ENCODE measurements at places on chromosomes 6 and 20.

- no peak for DNase-seq
Measured at GRCh38 chr6:17866876-17867444, 120.5 kb downstream of the KIF13A start.

- DNase-seq, result no peak
Measured at GRCh38 chr6:152078001-152078400, 270.5 kb downstream of the ESR1 start.

DNA sequence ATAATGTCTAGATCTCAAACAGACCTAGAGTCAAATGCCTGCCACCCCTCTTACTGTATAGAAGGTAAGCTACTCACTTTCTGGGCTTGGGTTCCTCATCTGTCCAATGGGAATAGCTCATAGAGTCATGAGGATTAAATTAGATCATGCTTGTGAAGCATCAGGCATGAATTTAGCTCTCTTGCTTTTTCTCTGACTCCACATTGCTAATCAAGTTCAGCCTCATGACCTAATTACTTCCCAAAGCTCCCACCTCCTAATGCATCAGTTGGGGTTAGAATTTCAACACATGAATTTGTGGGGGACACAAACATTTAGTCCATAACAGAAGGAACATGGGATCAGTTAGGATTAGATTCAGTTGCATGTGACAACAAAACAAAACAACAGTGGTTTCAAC is 4.6 kb upstream of the DDX27 start:
- DNase-seq, result no peak

GRCh38 chr6:133055441-133055966 is 185.7 kb upstream of the EYA4 start:
- DNase-seq, result no peak

DNA sequence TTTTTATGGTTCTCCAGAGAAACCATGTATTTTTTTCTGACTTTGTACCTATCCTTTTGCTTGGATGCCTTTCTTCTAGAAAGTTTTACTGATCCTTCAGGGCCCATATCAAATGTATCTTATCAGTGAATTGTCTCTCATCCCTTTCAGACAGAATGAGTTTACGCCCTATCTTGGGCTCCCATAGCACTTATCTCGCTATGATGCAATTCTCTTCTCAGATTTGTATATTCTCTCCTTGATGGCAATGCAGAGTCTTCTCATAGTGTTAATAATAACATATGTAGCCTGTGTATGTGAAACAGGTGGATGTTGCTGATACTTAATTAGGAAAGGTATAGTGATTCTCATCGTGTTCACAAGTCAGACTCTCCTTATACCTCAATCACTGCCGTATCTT is 336.2 kb downstream of the UTRN start:
- DNase-seq, result no peak

GRCh38 chr6:54361188-54361587 is 52.9 kb downstream of the TINAG start:
- no peak for DNase-seq

- DNase-seq, result no peak
Measured at GRCh38 chr6:56529594-56530191, 113.0 kb downstream of the DST start.

DNA sequence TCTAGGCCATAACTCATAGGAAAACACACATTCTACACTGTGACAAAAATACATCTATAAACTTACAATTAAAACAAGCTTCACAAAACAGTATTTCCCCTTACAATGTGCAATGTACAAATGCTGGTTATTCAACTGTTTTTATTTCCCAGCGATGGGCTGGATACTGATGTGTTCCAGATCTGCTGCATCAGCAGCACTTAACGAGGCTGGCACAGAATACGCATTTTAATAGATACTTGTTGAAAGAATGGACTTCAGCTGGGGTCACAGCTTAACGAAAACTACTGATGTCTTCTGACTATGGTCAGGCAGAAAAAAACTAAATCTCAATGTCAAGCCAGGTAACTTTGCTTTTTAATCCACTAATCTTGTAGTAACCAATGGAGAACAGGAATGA is 70.9 kb downstream of the B4GALT5 start:
- no peak for DNase-seq

DNA sequence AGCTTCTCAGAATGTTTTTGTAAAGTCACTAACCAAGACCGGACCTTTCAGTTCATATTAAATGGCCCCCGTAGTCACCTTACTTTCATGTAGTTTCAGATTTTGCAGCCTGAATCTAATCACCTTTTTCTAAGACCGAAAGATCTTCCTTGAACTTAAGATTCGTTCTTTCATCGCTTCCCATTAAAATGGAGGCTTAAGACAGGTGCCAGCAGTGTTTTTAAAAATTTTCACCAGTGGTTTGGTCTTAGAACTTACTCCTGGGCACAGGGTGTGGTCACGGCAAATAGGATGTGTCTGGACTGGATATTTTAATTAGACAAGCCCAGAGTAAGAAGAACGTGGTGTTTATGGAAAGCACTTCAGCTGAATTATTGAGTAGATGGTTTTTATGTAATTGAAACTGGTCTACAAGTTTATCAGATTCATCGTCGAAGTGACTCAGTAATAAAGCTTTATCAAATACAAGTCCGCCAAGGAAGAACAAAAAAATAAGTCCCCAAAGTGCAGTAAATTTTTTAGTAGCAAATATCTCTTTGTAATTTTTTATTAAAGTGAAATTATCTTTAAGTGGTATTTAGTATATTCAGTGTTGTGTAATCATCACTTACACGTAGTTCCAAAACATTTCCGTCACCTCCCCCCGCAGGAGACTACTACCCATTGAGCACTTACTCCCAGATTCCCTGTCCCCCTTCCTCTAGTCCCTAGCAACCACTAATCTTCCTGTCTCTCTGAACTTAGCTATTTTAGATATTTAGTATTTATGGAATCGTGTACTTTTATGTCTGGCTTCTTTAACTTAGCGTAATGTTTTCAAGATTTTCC is 868 bp downstream of the SRSF3 start:
- DNase-seq, result no peak

DNA sequence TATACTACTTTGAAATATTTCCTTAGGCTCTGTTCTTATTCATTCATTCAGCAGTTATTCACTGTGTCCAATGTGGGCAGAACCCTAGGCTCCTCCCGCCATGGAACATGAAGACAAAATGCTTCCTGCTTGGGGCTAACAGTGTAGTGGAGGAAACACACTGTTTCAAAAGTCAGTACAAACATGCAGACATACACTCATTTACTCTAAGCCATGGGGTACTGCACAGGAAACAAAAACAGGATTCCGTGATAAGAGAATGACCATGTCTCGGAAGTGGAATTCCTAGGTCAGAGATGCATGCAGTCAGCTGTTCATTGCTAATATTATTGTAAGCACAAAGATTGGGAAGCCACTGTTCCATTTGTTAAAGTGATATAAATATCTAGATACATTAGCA is 18.4 kb upstream of the FAM209A start:
- DNase-seq, result no peak

DNA sequence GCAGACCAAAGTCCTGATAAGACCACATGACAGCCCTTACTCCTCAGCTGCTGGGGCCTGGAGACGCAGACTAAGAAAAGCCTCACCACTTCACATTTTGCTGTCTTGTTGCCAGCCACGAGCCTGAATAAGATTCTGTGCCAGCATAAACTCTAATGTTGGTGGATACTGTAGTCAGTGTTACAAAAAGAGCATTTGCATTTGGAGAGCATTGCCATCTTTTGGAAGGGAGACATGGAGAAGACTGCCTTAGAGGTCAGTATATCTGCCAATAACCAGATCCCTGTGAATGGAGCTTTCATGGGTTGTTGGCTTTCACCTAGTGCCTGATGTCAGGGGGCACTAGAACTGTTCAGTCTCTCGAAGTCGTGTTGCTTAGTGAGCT is 315.2 kb downstream of the ZFAND3 start:
- no peak for DNase-seq

- DNase-seq, result no peak
Measured at GRCh38 chr6:89952686-89953085, 58.4 kb downstream of the GJA10 start.

DNA sequence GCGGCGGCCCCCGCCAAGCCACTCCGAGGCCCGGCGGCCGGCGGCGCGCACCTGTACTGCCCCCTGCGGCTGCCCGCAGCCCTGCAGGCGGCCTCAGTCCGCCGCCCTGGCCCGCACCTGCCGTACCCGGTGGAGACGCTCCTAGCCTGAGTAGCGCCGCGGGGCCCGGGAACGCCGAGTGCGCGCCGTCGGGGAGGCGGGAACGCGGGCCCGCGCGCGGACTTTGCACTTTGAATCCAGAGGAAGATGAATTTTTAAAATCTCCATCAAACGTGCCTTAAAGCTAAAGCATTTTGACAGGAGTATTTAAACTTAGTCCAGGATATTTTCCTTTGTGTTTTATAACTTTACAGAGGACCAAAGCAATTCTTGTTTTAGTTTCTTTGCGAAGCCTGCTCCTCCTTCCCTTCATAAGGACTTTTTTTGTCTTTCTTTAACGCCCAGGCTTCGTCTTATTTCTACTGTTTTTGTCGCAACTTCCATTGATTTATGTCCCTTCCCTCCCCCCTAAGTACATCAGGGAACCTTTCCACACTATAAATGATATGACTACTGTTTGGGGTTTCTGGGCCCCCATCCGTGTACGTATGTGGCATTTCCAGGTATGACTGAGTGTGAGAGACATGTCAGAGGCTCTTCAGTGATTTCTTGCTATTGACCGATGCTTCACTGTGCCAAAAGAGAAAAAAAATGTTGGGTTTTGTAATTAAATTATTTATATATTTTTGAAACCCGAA is 2.0 kb downstream of the FOXQ1 start:
- no peak for DNase-seq

GRCh38 chr6:87237804-87238203 is 82.4 kb downstream of the ZNF292 start:
- DNase-seq, result no peak

DNA sequence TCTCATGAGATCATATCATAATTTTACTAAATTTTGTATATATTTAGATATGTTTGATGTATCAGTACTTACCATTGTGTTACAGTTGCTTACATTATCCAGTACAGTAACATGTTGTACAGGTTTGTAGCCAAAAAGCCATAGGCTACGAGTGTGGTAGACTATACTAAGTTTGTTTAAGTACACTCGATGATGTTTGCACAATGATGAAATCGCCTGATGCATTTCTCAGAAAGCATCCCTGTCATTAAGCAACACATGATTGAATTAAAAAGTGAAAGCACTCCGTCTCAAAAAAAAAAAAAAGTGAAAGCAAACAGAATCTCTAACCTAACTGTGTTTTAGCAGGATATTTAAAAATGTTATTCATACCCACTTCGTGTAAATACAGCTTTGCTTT is 104.9 kb upstream of the TFAP2D start:
- no peak for DNase-seq

GRCh38 chr6:52410979-52411378 is 9.2 kb upstream of the EFHC1 start:
- DNase-seq, result no peak

DNA sequence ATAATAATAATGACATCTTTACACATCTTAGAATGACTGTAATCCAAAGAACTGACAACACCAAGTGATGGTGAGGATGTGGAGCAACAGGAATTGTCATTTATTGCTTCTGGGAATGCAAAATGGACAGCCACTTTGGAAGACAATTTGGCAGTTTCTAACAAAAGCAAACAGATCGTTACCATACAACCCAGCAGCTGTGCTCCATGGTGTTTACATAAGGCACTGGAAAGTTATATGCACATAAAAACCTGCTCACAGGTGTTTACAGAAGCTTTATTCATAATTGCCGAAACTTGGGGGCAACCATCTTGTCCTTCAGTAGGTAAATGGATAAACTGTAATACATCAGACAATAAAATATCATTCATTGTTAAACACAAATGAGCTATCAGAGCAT is 18.3 kb upstream of the ASF1A start:
- DNase-seq, result no peak

GRCh38 chr6:37580176-37580955 is 80.7 kb upstream of the CCDC167 start:
- DNase-seq, result no peak

DNA sequence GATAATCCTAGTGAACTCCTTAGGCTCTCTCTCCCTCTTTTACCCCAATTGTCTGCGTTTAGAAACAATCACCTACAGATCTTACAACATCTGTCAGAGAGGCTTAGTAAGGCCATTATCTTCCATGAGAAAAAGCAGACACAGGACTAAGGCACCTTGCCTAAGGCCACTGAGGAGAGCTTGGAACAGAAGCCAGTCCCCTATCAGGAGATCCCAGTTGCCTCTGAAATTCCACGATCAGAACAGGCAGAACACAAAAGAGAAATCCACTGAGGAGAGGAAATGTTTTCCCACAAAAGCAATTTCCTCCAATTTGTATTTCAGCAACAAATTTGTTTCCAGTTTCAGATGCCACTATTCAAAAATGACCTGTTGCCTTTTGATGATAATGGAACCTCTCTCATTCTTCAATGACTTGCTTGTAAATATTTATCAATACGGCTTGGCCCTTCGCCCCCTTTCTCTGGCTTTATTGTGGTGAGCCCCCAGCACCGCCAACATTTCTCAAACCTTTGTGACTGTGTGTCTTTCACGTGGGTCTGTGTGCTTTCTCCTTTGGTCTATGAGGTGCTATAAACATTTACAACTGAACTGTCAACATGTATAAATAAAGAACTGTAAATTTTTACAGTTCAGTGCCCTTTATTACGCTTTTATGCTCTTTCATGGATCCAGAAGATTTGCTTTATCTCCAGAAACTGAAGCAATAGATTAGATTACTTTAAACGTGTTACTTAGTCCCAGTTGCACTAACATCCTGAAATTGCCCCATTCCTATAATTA is 187.8 kb upstream of the PHACTR1 start:
- DNase-seq, result no peak

DNA sequence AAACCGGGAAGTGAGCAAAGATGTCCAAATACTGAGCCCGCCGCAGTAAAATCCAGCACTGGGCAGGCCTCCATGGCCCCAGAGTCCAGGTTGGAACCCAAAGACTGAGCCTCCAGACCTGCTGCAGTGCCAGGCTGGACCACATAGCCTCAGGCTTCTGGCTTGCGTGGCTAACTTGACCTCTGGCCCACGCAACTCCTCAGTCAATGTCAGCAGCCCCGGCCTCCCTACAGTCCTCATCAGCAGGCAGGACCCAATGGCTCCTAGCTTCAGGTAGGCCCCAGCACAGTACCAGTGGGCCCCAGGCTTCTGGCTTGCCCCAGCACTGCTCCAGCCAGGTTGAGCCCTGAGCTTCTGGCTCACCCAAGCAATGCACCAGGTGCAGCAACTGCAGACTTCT is 245.1 kb upstream of the AFDN start:
- DNase-seq, result no peak

DNA sequence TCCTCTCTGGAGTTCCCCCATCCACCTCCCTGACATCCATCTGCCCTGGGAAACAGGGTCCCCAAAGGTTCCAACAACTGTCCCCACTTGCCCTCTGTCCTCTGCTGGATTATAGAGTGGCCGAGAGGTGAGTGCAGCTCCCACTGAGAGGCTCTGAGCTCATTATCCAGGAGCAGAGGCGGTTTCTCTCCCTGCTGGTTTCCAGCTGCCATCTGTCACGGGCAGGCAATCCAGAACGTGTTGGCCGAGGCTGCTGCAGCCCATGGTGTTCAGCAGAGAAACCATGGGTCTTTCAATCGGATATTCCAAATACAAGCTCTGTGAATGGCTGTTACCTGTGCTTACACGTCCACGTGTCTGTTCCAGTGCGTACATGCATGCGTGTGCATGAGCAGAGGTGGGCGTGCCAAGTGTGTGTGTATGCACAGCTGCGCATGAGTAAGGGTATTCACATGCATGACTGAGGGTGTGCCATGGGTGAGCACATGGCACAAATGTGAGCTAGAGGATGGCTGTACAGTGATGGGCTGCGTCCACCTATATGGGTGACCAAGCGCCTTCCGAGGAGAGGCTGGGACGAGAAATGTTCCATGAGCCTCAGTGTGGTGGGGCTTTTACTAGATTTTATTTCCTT is 183.7 kb upstream of the PMEPA1 start:
- no peak for DNase-seq

GRCh38 chr6:169212897-169213813 is 40.5 kb downstream of the THBS2 start:
- DNase-seq, result peak; percentile 85
